Fibroblast of lung (primary cell): ENCODE measurements at places on chromosomes 7 and 10.

DNA sequence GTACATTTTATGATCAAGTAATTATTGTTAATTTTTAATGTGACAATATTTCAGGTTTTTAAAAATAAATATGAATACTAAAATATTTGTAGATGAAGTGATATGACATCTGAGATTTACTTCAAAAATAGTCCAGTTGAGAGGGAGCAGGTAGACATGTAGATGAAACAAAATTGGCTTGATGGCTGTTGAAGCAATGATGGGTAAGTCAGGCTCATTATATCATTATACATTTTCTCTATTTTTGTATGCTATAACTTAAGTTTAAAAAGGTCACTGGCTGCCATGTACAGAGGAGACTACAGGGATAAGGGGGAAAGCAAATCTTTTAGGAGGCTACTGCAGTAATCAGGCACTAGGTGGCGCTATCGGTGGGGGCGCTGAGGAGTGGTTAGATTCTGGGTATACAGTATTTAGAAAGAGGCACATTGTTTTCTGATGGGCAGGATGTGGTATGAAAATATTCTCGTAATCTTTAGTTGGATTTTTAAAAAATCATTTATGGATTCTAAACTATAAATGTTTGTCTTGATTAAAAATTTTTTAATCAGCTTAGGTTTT, 189.8 kb upstream of the IMMP2L start:
- DNase-seq = peak; percentile 24

GRCh38 chr7:23472956-23473843, 2.9 kb upstream of the IGF2BP3 start:
- DNase-seq = no peak

DNA sequence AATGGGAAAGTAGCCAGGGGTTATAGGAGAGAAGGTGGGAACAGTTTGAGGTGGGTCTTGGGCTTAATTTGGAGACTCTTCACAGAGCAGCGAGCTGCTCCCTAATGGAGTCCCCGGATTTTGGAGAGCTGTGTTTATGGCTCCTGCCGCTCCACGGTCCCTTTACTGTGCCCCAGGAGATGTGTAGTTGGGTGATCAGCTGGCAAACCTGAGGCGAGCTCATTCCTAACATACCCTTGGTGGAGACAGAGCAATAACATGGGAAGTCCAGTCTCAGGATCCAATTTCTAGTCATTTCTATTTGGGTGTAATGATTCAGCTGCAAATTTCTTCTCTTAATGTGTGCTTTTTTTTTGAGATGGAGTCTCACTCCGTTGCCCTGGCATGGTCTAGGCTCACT, 1.5 kb downstream of the GARIN1A start:
- no peak for DNase-seq

DNA sequence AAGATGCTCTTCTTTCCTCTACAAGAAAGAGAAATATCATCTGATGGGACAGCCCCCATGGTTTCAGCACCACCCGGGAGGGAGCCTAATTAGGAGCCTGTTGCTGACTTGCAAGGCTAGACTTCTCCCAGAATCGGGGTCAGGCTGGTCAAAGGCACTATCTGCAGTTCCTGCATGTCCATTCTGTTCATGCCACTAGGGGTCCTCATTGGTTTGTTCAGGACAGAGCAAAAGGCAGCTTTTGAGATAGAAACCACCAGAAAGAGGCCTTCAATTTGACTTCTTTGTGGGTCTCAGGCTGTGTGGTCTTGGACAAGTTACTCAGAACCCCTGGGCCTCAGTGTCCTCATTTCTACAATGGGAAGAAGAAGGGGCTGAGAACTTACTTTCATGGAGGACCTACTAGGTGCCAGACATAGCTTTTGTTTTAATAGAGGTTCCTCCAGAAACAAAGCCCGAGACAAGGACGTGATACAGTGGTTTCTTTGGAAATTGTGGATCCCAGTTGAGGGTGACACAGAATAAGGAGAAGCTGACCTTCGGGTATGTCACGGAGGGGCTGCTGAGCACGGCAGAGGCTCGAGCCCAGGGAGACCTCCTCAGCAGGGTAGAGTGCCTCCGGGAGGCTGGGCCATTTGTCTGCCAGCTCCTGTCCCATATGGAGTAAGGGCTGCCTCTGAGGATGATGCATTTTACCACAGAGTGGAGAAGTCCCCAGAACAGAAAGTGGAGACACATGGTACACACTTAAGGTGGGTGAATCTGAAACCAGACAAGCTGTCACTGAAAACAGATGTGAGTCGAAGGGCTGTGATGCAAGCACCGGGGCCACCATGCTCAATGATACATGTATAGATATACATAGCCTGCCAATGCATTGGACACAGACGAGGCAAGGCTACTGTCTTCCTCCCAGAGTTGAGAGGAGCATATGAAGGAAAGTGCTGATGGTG, 33.1 kb upstream of the NEUROD6 start:
- DNase-seq = peak; percentile 45

DNA sequence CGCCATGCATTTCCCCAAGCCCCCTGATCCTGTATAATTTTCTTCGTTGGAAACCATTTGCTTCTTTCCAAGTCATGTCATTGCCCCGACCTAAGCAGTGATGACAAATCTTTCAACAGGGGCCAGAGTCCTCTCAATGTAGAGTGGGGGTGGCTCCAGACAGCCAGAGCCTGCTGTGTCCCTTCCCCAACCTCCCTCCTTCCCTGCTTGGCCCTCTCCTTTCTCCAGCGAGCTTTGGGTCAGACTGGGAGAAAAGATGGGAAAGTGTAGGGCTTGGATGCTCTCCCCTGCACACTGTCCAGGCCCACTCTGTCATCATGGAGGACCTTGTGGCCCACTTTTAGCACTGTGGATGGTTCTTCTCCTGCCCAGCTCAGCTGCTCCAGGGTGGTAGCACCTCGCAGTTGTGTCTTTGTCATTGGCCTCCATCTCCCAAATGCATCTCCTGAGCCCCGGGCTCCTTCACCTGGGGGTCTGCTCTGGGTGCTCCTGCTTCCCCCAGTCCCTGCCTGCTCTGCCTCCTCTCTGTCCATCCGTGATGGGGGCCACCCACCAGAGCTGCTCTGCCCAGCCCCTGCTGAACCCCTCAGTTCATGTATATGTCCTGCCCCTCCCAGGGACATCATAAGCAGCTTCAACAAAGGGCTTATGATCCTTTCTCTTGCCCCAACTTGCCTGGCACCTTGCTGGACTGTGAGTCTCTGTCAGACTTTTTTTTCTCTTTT, 37.5 kb downstream of the BTBD16 start:
- DNase-seq = no peak

DNA sequence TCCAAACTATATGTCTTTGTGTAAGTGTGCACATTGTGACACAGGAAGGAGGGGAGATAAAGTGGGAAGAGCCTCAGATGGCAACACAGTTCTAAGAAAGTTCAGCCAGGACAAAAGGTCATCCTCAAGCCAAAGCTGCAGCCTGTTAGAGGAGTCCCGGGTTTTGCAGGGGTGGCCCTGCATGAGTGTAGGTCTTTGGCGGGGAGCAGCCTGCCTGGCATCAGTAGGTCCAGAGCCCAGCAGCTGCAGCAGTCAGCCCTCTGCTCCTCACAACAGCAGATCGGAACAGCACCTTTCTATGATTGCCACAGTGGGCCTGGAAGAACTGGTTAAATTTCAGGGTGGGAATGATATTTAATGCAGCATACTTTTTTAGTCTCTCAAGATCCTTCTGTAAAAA, 13.5 kb upstream of the VDAC2 start:
- DNase-seq = no peak

GRCh38 chr7:120941064-120941463, 9.5 kb upstream of the ING3 start:
- no peak for DNase-seq

DNA sequence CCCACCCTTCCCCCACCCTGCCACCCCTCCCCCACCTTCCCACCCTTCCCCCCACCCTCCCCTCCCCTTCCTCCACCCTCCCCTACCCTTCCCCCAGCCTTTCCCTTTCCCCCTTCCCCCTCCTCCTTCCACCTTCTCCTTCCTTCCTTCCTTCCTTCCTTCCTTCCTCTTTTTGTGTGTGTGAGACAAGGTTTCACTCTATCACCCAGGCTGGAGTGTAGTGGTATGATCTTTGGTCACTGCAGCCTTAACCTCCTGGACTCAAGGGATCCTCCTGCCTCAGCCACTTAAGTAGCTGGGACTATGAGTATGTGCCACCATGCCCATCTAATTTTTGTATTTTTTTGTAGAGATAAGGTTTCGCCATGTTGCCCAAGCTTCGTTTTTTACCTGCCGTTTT, 35.2 kb downstream of the CYP17A1 start:
- no peak for DNase-seq
